ENCODE measurements at places on chromosomes 4 and X. TPM values are rescaled to one million over a fixed set of nuclear protein-coding genes. Genes with fewer than 3 reads are reported as not detected.

The ZAR1 gene
- not detected for total RNA-seq

The GPR50 gene
- total RNA-seq, result not detected

The SSX4B gene
- not detected for total RNA-seq

The NIPAL1 gene
- 0.81 TPM for total RNA-seq

The MAPK10 gene
- 40.0 TPM for total RNA-seq

The IL15 gene
- 15.2 TPM for total RNA-seq

The SLITRK2 gene
- 0.88 TPM for total RNA-seq

The NUDT10 gene
- total RNA-seq, result 2.7 TPM

The SHROOM3 gene
- total RNA-seq, result 173 TPM

The ZDHHC15 gene
- total RNA-seq, result 4.8 TPM

The HGFAC gene
- 0.18 TPM for total RNA-seq

The PALLD gene
- 626 TPM for total RNA-seq

The ADH7 gene
- not detected for total RNA-seq

The SLC26A1 gene
- total RNA-seq, result 0.45 TPM

The RPL9 gene
- 1,464 TPM for total RNA-seq

The LAGE3 gene
- 6.0 TPM for total RNA-seq

The HSD17B13 gene
- 0.32 TPM for total RNA-seq

The KLHL13 gene
- 4.6 TPM for total RNA-seq
